ENCODE measurements at places on chromosomes 2 and 18.

- ATAC-seq = no peak
Observed at GRCh38 chr2:238939074-238939473, 91.2 kb downstream of the TWIST2 start.

GRCh38 chr2:170713543-170714380, 1.4 kb upstream of the SP5 start:
- ATAC-seq = no peak

DNA sequence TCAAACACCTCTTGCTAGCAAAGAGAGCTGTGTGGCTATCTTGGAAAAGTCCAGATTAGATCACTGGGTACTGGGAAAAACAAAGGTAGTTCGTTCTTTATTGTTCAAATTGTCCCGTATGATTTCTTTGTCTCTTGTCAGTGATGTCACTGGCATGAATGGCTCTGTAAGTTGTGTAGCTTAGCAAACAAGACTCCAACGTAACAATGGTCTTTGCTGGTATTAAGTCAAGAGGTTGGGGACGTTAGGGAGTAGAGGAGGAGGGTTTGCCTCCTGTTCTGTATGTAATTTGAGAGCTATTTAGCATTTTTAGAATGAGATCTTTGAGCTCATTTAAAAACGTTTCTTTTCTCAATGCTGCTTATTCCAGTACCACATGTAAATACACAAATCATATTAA, 216.5 kb upstream of the SP5 start:
- ATAC-seq = no peak

- ATAC-seq = no peak
Observed at GRCh38 chr2:42189235-42189566, 20.0 kb downstream of the EML4 start.

- ATAC-seq = no peak
Observed at GRCh38 chr2:119229716-119230115, 6.1 kb downstream of the STEAP3 start.

DNA sequence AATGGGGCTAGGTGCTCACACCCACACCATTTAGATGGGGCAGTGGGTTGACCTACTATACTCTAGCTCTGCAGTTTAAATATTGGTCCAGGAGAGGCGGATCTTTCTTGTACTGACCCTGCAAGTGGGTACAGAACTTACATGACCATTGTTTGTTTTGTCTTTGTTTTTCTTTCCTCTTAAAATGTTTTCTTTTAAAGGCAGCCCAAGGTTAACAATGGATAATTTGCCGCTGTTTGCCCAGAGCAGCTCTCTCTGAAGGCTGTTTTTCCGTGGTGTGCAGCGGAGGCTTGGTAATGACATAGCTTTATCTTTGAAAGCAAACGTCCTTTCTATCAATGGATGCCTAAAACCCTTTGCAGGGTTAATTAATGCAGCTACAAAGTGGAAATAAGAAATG, 133.3 kb upstream of the MEX3C start:
- ATAC-seq = no peak

DNA sequence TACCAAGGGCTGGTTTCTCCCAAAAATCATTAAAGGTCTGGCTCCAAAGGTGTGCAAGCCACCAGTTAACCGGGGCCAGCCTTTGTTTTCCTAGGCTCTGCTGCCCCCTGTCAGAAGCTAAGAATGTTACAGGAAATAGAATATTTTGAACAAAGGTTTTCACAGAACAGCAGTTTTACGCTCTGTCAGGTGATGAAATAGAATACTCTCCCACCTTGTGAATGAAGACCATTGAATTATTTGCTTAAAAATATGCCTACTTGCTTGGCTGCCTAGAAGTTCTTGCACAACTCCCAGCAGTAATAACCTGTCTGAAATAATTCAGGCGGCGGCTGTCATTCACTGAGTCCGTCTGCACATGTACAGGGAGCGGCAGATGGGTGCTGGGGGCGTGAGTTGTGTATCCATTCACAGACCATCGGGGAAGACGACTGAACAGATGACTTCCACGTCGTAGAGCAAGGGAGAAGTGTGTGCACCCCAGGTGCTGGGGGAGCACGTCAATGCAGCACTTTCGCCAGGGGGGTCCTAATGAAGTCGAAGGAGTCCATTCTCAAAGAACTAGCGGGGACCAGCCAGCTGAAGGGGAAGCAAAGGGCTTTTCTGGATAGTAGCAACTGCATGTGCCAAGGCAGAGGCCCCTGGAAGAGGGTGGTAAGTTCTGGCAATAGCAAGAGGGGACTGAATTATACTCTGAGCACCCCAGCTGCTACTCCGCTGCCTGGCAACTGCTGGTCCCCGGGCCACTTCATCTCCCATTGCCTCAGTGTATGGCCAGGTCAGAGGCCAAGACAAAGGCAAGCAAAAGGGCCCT, 56.1 kb downstream of the SF3B1 start:
- peak; percentile 70 for ATAC-seq

DNA sequence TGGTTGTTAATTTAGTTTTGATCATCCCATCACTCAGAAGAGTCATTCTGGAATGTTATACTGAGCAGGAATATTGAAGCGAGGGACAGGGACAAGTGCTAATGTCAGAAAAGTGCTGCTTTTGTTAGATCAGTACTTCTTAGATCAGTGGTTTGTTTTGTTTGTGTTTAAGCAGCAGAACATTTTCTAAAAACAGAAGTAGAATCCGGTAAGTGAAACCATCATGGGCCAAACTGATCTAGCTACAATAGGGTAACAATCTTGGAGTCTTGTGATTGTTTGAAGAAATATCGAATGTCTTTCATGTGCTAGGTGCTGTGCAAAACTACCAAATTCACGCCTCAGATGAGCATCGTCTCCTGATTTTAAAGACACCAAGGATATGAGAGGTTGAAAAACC, 45.1 kb upstream of the SEC11C start:
- no peak for ATAC-seq

- ATAC-seq = peak; percentile 68
Observed at GRCh38 chr2:226057914-226058313, 658.4 kb downstream of the NYAP2 start.

GRCh38 chr2:162261032-162261945, 18.0 kb upstream of the FAP start:
- peak; percentile 91 for ATAC-seq

DNA sequence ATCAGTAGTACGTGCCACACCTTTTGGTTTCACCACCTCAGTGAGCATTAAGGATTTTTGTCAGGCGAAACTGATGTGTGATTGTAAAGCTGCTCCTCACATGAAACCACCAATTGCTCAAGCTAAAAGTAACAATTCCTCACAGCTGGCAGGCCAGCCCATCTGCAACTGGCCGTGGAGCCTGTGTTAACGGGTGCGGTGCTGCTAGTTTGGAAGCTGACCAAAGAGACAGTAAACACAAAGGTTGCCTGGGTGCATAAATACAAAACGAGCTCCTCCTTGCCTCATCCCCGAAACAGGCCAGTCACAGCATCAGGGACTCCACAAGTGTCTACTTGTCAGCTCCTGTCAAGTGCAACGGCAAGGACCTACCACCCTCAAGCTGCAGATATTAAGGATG, 32.0 kb downstream of the LGALSL start:
- ATAC-seq = peak; percentile 87

GRCh38 chr2:121429119-121429903, 101.4 kb upstream of the RNU4ATAC start:
- no peak for ATAC-seq

- no peak for ATAC-seq
Observed at GRCh38 chr2:150404147-150404546, 83.3 kb downstream of the RND3 start.

DNA sequence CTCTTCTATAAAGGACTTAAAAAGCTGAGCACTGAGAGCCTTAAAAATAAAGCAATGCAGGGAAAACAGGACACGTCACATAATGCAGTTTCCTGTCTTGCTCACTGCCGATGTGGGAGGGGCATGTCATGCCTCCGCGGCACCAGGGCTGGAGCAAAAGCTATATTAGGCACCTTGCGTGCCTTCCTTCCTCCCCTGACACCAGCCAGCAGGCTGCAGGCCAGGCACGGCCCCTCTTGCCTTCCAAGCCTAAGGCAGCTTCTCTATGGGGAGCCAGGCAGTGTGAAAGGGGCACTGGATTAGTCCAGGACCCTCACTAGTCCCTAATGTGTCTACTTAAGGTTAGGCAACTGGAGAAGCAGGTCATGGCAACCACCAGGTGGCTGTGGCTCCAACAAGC, 26.3 kb downstream of the MRPL35 start:
- ATAC-seq = peak; percentile 50

GRCh38 chr2:62570861-62571698, 65.1 kb upstream of the TMEM17 start:
- ATAC-seq = peak; percentile 45

DNA sequence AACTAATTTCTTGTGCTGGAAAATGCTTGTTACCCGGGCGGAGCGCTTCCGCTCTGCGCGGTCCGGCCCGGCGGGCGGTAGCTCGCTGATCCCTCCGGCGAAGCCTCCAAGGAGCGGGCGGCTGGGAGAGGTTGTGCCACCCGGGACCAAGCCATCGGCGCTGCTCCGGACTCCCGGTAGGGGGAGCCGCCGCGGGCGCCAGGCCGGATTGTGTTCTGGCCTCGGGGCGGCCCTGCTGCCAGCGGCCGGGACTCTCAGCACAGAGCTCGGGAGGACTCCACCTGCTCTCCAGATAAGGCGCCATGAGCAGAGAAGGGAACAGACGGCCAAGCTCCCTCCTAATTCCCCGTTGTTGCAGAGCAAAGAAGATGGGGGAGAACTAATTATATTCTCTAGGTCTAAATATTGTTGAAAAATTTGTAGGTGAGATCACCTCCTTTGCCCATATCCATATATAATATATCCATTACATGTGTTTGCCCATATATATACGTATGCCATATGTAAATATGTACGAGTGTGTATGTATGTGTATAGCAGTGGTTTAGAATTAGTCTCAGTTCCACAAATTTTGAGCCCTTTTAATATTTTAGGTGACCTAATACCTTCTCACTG, 13.8 kb upstream of the SATB2 start:
- peak; percentile 47 for ATAC-seq

- ATAC-seq = no peak
Observed at GRCh38 chr2:175575346-175576258, 394.1 kb upstream of the ATP5MC3 start.

GRCh38 chr2:44789971-44790721, 151.4 kb upstream of the SIX3 start:
- ATAC-seq = no peak

DNA sequence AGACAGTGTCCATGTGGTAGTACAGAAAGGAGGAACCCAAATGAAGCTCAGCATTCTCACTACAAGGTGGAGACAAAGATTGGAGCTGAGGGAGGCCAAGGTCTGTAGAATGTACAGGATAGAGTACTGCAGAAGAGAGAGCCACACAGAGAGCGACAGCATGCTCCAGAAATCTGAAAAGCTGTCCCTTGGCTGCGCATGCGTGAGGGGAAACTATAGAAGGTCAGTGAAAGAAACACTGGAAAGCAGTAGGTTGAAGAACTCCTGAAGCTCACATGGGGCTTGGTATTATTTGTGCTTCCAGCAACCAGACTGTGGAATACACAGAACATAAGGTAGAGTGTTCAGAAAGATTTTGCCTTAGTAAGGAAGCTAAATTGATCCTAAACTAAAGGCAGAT, 142.5 kb downstream of the TXNL1 start:
- no peak for ATAC-seq

DNA sequence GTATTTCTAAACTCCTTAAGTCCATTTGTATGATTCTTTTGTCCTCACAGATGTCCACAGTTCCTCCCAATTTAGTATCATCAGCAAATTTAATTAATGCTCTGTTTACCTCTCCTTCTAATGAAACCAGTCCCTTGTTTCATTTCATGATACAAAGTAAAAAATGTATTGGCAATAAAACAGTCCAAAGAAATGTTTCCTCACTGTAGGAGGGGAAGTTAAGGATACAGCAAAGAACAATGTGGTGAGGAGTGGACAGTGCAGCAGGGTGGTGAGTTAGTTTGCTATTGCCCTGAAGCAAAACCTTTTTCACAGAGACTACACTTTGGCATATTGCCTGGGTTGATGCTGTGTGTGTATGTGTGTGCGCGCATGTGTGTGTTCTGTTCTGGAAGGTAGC, 401.5 kb downstream of the ARHGAP15 start:
- no peak for ATAC-seq

DNA sequence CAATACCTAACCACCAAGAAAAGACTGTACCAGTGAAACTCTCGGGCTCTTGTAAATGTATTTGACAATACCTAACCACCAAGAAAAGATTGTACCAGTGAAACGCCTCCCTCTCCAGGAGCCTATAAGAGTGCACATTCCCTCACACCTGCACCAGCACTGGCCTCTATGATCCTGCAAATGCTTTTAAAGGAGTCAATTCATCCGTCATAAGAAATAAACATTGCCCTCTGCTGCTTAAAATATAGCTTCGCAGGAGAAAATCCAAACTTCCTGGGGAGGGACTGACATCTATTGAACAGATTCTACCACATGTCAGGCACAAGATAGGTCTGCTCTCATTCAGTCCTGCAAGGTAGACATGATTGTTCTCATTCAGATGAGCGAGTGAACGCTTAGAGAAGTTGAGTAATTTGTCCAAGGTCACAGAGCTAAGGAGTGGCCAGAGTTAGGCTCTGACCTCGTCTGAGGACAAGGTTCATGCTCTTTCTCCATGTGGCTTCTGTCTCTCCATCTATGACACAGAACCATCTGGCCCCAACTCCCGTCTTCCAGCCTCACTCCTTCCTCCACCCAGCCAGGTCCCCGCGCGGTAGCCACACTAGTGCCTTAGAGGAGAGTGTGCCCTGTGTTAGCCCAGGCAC, 38.7 kb downstream of the MCFD2 start:
- peak; percentile 53 for ATAC-seq

GRCh38 chr2:32436150-32436549, 79.3 kb downstream of the BIRC6 start:
- ATAC-seq = no peak

DNA sequence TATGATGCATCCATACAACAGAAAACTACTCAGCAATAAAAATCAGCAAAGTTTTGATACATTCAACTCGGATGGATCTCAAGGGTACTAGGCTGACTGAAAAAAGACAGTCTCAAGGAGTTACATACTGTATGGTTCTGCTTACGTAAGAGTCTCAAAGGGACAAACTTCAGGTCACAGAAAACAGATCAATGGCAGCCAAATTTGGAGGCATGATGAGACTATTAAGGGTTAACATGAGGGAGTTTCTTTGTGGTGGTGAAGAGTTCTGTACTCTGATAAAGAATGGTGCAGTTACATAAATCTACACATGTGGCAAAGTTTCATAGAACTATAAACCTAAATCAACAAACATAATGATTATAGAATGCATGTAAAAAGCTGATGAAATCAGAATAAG, 81.4 kb downstream of the COBLL1 start:
- no peak for ATAC-seq
